ENCODE measurements at places on chromosomes 13 and 19.

DNA sequence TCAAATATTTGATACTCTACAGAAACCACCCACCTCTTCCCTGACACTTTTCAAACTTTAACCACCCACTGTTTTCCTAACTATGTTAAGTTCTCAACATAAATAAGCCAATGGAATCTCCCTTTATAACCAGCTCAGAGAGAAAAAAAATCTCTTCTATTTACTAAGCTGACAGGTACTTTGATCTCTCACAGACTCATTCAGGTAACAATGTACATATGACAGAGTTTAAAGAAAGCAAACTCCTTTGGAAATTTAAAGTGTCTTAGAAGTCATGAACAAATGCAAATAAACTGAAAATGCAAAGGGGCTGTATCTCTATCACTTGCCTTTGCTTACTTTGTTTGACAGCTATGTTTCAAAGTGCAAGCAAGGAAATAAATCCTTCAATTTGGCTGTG lies 109.3 kb downstream of the KLF12 start:
- DNase-seq: no peak

- no peak for DNase-seq
These were observed 19.6 kb downstream of the TFDP1 start for GRCh38 chr13:113604186-113604585.

- DNase-seq: no peak
These were observed 666.4 kb downstream of the OLFM4 start for GRCh38 chr13:53694814-53695532.

GRCh38 chr19:56980906-56981305 lies 138.9 kb upstream of the USP29 start:
- no peak for DNase-seq

DNA sequence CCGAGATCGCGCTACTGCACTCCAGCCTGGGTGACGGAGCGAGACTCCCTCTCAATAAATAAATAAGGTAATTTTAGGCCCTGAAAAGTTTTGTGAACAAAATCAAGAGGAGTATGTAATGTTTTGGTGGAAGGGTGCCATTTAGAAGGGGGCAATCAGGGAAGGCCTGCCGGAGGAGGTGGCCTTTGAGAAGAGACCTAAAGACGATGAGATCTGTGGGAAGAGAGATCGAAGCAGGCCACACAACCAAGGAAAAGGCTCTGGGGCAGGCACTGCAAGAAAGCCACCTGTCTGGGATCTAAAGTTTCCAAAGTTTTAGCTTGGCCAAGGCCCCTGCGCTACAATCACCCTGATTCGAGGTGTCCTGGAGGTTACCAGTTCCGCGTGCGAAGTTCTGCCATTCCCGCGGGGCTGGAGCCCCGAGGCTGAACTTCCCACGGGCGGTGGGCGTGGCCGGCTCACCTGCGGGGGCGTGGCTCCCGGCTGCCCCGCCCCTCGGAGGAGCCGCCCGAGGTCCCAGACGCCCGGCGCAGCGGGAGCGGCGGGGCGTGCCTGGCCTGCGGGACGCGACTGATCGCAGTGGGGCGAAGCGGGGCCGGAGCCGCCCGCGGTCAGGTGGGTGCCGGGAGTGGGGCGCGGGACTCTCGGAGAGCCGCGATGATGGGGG lies at the start of gene KLC3:
KLC3 (plus strand) TSS at position 519 of the 667 bp plus-strand sequence. CDS start 4,792 bp downstream, outside the sequence.
- DNase-seq: no peak

GRCh38 chr19:3548606-3549005 lies 8.8 kb downstream of the MFSD12 start:
- DNase-seq: no peak

GRCh38 chr19:6412447-6413091 lies 12.0 kb downstream of the KHSRP start:
- no peak for DNase-seq

DNA sequence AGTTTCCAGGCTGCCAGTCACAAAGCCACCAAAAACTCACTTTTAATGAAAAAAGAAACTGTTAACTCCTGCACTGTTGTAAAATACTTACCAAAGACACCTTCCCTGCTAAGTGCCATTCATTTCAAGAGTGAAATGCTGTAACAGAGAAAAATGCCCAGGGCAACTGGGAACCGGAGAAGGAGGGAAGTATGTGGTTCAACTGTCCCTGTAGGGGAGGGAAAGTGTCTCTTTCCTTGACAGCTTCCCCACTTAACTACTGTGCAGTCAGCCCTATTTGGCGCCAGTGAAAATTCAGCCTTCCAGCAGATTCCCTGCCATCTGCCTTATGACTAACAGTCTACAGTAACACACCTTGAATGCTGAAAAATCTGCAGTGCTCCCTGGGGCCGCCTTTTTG lies 789.0 kb downstream of the DIAPH3 start:
- no peak for DNase-seq

DNA sequence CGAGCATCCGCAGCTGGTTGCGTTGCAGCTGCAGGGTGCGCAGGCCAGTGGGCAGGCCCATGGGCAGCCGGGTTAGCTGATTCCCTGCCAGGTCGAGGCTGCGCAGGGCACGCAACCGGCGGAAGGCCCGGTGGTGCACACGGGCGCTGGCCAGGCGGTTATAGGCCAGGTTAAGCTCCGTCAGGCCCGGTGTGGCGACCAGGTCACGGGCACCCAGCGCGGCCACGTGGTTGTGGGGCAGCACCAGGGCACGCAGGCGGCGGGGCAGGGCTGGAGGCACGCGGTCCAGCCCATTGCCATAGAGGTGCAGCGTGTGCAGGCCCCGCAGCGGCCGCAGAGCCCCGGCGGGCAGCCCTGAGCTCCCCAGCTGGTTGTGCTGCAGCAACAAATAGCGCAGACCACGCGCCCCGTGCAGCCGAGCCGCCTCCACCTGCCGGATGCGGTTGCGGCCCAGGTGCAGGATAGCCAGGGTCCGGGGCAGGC lies 5.3 kb downstream of the PODNL1 start:
- DNase-seq: no peak

- DNase-seq: no peak
These were observed 276.3 kb upstream of the PRR20A start for GRCh38 chr13:56864451-56864850.

DNA sequence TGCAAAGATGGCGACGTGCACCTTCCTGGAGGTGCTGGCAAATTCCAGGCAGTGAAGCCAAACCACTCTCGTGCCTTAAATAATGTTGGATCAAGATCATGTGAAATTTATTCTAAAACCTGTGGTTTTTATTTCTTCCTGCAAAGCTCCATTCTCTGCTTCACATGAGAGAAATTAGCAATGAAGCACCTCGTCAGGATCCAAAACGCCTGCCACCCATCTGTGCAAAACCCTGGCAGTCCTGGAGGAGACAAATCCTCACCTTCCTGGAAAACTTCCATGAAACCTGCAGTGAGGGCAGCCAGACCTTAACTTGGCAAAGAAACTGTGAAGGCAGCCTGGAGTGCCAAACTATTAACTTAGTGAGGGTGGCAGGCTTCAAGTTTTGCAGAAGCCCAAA lies 47.6 kb downstream of the CHST8 start:
- DNase-seq: no peak

DNA sequence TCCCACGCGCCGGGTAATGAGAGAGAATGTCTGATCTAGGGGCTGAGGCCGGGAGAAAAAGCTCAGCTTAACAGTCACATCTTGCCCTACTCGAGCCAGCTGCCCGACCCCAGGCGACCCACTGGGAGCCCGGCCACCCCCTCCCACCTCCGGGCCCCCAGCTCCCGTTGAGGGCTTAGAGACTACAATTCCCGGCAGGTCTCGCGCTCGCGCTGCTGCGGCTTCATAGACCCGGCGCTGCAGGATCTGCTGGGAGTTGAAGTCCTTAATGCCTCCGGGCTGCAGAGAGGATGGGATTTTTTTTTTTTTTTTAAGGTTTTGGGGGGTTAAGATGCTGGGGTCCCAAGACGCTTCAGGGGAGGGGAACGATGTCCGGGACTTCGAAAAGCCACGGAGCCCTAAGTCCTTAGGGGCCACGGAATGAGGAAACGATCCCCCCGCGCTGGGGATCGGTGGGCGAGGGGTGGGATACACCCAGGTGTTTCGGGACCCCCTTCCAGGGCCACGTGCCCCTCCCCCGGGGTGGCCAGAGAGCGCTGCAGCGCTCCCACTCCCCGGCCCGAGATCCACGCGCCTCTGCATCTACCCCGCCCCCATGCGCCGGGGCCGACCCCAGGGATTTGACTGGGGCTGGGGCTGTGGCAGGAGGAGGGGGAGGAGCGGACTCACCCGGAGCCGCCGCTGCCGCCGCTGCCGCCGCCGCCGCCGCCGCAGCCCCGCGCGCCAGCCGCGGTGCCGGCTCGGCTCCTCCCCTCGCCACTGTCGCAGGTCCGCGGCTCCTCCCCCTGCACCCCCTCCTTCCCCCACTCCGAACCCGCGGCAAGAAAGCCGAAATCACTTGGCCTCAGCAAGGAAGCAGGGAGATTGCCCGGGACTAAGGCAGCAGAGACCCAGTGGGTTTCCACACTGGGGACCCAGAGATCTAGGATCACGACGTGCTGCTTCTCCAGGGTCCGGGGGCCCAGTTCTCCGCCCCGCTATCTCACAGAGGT lies at the start of gene SYT3:
SYT3 (minus strand) TSS at position 761 of the 992 bp plus-strand sequence. CDS start 2,470 bp downstream, outside the sequence.
- DNase-seq: no peak

DNA sequence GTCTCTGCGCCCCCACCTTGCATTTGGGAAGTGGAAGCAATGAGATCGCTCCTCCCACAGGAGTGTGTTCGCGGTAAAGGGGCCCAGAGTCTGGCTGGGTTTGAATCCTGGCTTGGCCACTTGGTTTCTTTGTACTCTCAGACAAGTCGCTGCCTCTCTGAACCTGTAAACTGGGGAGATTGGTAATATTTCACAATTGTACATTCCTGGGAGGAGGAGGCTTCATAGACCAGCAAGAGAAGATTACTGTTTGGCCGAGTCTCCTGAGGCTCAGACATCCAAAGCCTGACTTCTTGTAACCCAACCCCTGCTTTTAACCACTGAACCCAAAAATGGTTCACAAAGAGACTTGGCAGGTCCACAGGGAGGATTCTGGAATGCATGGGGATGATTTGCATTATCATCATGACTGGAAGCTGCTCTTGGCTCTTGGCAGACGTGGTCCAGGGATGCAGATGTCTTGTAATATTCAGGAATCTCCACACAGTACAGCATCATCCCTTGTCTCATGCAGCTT lies 13.6 kb upstream of the STRN4 start:
- no peak for DNase-seq

DNA sequence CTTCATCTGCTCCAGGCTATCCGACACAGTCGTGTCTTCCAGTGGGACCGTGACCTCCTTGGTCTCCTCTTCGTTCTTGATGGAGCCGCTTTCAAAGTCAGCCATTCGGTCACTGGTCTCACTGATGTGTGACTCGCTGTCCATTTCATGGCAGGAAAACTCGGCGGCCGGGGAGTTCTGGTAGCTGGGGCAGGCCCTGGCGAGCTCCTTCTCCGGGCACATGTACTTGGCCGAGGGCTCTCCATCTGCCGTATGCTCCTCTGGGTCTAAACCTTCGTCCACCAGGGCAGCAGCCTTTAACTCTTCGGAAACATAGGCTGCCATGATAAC lies 69.8 kb downstream of the TSHZ3 start:
- DNase-seq: no peak

GRCh38 chr19:29544656-29545360 lies 19.0 kb downstream of the VSTM2B start:
- no peak for DNase-seq

- no peak for DNase-seq
These were observed 21.6 kb downstream of the GPR183 start for GRCh38 chr13:99285432-99286182.

- no peak for DNase-seq
These were observed 55.6 kb downstream of the SLC7A9 start for GRCh38 chr19:32813862-32814425.

GRCh38 chr13:111233080-111233479 lies 87.4 kb upstream of the TEX29 start:
- DNase-seq: no peak

GRCh38 chr13:94251831-94252608 lies 227.5 kb downstream of the DCT start:
- DNase-seq: no peak

GRCh38 chr13:20990910-20991525 lies 70.4 kb downstream of the LATS2 start:
- no peak for DNase-seq

- no peak for DNase-seq
These were observed 131.6 kb downstream of the KL start for GRCh38 chr13:33147832-33148231.

GRCh38 chr13:109706015-109706715 lies 80.2 kb downstream of the IRS2 start:
- no peak for DNase-seq

DNA sequence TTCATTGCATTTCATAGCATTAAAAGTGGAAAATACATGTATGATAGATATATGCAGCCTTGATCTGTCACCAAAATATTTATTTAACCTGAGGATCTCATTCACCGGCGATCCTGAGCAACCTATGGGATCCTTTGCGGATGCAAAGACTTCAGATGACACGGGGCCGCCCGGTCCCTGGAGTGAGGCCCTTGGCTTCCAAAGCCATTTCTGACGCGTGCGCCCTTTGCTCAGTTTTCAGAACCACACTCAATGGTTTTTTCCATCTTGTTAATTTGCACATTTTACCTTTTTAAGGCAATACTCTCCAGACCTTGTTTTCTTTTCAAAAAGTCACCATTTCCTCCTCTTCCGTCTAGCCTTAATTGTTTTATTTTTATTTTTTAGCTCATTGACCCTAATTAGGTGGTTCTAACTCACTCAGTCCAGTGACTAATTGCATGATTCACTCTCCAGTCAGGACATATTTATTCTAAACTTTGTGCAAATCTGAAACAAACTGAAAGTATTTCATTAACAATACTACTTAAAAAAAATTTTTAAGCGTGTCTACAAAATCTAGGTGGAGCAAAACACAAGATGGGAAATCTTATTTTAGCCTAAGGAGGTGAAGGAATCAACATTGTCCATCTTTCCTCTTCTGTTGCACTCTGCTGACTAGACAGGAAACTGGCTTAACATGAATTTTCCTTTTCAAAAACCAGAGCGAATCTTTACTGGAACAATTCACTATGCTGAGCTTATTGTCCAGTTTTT lies 47.9 kb downstream of the COL4A1 start:
- DNase-seq: no peak

- DNase-seq: no peak
These were observed 11.7 kb upstream of the MCF2L start for GRCh38 chr13:112957295-112957677.

DNA sequence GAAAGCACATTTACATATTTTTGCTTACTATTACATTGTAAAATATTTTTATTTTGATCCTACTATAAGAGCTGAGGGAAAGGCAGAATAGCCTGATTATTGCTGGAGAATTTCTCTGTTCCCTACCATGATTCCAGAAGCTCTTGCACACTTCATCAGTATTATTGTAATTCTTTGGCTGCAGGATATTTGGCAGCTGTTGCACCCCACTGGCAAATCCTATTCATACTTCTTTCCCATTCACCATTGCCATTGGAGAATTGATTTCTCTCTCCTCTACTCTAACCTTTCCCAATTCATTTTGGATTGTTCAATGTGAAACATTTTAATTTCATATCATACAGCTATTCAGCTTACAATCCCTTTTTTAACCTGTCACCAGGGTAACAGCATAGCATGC lies 238.0 kb downstream of the GGACT start:
- no peak for DNase-seq
